ENCODE measurements at places on chromosomes 6 and 20.
A peak's percentile ranks its signal among the peaks of the same experiment; 100 is the strongest.

GRCh38 chr6:165231581-165232561, 77.5 kb downstream of the C6orf118 start:
- peak; percentile 79 for DNase-seq

GRCh38 chr6:165987483-165988301, 180.0 kb downstream of the TBXT start:
- no peak for DNase-seq

DNA sequence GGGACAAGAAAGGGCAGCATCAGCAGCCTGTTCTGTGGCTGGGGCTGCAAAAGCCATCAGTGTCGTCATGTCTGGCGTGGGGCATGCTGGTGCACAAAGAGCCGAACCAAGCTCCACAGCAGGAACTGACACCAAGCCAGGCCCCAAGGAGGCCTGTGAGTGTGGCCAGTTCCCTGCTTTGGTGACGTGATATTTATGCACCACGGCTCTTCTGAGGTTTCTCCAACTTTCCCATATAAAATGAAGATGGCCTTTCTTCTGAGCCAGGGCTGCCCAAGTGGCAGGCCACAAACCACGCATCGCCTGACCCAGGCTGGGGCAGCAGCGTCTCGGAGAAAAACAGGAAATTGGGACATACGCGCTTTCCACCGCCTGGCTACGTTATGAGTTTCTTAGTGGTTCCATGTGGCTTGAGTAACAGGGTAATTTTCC, 109.9 kb downstream of the RIN2 start:
- DNase-seq = no peak

DNA sequence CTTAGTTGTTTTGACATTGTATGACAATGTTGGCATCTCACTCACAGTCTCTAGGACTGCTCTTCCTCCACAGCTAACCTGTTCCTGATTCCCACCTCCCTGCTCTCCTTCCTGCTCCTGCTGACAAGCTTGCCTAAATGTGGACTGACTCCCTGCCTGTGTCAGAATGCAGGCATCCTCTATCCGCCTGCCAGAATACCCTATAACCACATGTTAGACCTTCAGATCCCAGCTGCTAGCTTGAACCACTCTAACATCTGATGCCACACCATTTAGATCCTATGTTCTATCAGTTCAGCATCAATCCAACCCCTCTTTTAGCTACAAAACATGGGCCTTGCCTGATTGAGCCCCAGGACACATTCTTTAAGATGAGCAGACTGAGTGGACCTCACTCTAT, 12.2 kb downstream of the FILIP1 start:
- DNase-seq = no peak

DNA sequence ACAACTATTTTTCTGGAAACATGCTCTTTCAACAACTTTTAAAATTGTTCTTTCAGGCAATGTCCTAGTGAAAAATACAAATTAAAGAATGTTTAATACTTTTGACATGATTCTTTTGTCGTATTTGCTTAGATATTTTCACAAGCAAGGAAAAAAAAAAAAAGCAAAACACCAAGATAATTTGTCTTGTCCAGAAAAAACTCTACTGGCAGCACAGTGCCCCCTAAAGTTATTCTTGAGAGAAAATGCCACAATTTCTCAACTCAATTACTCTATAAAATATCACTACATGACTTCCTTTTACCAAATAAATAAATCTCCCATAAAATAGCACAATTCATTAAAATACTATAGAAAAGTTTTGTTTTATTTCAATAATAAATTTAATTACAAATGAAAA, 652.5 kb upstream of the EPHA7 start:
- no peak for DNase-seq

DNA sequence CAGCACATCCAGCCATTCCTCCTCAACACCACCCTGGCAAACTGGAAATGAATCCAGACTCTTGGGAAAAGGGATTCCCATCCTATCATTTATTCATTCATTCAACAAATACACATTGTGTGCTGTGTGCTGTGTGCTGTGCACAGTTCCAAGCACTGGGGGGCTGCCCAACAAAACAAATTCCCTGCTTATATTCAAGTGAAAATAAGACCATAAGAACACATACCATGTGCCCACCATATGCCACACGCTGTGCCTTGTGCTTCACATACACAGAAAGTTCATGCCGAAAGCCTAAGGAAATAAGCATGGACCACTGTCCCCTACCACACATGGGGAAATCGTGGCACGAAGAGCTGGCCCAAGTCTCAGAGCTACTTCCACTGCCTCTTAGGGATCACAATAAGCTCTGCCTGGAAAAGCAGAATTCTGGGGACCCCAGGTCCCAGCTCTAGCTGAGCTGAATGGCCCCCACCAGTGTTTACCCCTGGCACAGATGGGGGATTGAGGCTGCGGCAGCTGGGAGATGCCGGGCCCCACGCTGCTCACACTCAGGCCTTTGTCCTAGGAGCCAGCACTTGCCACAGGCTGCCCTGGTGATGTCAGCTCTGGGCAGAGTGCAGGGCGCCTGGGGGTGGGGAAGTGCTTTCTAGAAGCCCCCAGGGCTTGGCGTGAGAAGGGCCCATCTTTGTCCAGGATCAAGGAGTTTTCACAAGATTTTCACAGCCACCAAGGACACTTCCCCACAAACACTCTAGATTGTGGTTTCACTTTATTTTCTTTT, 99.6 kb downstream of the PREX1 start:
- no peak for DNase-seq

DNA sequence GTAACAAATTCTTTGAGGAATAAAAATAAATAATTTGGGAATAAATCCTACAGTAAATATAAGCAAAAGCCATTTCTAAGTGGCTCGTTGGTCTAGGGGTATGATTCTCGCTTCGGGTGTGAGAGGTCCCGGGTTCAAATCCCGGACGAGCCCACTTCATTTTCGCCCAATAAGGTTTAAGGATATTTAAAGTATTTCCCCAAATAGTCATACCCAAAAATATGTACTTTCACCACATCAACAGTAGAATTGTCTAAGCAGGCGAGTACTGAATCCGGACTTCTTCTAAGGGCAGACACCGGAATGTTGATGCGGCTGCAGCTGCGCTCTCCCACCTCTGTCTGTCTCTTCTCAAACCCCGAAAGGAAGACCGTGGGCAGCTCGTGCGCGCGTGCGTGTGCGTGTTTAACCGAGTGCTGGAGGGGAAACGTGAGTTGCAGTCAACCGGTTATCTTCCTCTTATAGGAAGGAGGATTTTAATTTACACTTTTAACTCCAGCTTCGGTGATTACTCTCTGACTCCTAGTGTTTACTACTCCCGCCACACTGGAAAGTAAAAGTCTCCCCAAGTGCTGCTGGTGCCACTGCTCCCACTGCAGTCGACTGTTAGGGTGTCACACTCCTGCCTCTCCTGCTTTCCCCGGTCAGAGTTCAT, 155.7 kb upstream of the PRSS16 start:
- DNase-seq = no peak

DNA sequence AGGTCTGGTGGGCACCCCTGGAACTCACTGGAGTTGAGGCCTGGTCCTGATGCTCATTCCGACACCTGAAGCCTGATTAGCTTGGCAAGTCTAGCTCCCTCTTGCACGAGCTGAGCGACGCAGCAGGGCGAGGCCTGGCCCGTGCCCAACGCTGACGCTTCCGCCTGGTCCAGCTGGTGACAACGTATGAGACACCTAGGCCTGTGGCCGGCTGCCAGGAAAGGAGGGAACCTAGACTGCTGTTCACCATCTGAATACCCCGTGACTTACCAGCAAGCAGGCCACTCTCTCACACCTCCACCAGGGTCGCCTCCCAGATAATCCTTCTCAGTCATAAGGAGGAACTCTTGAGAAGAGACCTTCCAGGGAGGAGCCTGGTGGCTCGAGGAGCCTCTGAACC, 24.5 kb downstream of the YTHDF1 start:
- peak; percentile 98 for DNase-seq

GRCh38 chr6:39843305-39844020, 51.3 kb downstream of the DAAM2 start:
- DNase-seq = no peak

DNA sequence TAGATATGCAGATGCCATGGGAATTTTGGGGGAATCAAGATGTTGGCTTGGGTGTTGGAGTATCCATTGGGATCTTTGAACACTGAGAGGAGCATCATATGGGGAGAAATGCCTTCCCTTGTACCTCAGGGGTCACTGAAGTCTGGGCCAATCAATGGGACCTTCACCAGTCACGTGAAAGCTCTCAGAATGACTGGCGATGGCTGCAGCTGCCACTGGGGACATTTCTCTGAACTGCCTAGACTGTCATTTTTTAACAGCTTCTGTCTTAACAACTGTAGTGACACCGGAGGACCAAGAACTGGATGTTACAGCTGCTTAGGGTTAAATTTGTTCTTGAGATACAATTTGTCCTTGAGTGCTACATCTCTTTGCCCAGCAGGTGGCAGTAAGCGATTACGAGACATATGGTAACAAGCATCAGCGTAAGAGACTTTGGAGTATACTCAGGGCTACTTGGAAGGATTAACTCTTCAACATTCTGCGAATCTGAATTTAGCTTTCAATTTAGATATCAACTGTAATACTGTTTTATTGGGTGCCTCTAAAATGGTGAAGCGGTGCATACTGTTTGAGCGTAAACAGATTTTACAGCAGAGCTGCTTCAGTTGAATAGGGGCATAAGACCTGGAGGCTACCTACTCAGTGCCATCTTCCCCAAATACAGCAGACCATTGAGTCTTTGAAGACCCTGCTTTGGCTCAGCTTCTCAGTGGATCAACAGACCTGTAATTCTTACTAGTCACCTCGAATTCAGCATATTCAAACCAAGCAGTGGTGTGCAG, 36.0 kb downstream of the CCN2 start:
- DNase-seq = peak; percentile 1

- DNase-seq = no peak
These were observed 188.6 kb downstream of the ZDHHC14 start for GRCh38 chr6:157569543-157569942.

GRCh38 chr20:1786486-1786885, 108.7 kb upstream of the SIRPA start:
- no peak for DNase-seq

DNA sequence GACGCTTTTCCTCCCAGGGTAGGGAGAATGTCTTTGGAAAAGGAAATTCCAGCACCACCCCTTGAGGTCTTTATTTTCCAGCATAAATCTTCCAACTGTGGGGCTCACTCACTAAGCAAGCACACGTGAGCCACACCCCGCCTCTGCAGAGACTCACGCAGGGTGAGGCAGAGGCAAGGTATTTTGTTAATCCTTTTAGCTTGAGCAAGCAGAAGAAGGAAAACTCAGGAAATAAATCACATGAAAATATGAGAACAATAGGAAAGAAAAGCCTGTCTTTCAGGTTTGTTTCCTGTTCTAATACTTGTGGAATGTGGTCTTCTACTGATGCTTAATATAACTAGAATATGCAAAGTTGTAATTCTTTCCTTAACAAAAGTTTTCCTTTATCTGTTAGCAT, 4.1 kb upstream of the PHACTR2 start:
- no peak for DNase-seq

DNA sequence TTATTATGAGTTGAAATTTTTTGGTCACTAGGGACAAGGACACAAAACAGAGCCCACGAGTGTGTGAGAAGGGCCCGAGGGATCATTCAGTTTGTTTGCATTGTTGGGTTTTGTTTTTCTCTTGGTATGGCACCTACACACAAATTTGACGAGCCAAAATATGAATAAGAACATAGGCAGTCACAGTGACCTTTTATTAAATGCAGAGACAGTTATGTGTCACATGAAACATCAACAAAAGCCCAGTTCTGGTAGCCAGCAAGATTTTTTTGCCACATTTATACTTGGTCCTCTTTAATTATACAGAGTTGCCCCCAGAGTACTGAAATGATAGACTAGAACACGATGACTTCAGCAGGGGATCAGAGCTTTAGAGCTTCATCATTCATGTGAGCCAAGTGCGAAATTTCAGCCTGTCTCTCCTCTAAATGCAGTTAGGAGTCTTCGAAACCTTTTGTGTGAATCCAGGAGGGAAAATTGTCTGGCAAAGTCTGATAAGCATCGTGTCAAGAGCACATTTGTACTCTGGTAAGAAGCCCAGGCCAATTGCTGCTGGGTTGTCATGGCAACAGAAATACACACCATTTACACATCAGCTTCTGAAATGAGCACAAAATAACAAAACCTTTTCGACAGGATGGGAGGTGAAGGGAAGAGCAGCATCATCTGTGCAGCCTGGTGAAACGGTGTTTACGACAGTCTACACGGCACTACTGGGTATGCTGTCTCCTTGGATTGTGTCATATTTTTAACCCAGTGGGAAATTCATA, 79.2 kb upstream of the RIPOR2 start:
- peak; percentile 33 for DNase-seq
